ENCODE measurements at places on chromosomes 1 and 21. TPM values are rescaled to one million over a fixed set of nuclear protein-coding genes. Genes with fewer than 3 reads are reported as not detected.

- no peak for DNase-seq
Observed at GRCh38 chr1:6024376-6024775, 21.3 kb upstream of the KCNAB2 start.

DNA sequence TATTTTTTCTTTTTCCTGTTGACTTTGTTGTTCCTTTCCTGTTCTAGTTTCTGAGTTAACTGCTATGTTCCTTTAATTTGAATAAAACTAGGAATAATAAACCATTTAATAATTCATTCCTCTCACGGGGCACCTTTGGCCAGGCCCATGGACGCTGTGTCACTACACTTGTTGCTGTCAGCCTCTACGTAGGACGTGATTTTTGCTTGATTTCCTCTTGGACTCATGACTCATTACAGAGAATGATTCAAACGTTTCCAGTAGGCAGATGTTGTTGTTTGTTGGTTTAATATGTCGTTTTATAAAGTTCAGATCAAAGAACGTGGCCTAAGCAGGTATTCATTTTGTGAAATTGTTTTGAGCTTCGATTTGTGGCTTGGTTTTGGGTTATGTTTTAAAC is 9.1 kb upstream of the SLC19A1 start:
- peak; percentile 80 for DNase-seq

DNA sequence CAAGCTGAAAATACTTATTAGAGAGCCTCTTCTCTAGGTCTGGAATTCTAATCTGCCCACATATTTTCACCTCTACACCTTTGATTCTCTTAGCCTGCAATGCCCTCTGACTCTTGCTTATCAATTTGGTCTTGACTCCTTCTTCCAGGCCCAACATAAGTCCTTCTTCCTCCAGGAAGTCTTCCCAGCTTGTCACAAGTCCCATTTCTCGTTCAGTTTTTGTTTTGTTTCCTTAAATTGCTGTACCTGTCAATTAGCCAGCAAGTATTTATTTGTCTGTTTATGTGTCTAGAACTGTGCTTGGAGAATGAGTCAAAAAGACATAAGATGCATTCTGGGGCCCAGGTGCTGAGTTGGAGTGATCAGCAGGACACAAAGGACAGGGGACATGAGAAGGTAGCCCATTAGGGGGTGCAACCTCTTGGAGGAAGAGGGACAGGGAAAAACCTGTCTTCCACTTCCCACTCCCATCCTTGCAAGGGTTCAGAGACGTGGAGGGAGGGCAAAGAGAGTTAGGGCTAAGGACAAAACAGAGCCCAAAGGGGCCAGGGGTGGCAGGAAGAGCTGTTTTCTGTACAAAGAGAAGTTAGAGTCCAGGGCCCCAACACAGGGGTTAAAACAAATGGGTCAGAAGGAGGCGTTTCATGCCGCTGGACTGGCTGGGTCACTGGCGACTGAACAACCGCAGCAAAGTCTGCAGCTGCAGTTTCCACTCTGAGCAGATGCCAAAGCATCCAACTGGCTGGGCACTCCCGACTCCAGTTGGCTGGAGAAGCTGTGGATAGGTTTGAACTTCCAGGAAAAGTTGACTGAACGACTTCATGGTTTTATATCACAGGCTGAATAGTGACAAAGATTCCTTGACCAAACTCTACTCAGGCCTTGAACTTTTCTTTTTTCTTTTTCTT is 10.7 kb upstream of the CNR2 start:
- DNase-seq: no peak

GRCh38 chr1:26275580-26276431 is 4.1 kb upstream of the SH3BGRL3 start:
- DNase-seq: peak; percentile 84

GRCh38 chr21:36704958-36705678 is 6.2 kb downstream of the SIM2 start:
- no peak for DNase-seq

- no peak for DNase-seq
Observed at GRCh38 chr1:211605603-211606331, 26.8 kb upstream of the SLC30A1 start.

DNA sequence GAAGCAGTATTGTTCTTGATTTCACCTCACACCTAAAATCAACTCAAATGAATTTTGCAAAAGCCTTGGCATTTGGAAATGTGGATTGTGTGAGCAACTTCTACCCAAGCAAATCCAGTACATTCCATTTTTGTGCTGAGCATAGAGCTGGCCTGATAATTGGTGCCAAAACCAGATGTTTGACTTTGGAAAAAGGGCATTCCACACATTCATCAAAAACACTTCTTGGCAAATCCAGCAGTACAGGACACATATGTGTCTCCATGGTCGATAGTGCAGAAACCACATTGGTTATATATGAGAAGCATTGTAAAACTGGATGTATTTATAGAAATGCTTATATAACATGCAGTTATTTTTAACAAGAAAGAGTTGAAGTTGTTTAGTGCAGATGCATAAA is 210.4 kb downstream of the KCNK2 start:
- DNase-seq: no peak

- DNase-seq: no peak
Observed at GRCh38 chr21:36045993-36046392, 14.3 kb downstream of the SETD4 start.

- peak; percentile 71 for DNase-seq
Observed at GRCh38 chr1:237677979-237678378, 212.7 kb downstream of the ZP4 start.

GRCh38 chr1:198925567-198925966 is 286.7 kb downstream of the PTPRC start:
- no peak for DNase-seq

- DNase-seq: no peak
Observed at GRCh38 chr1:209585197-209585596, 1.7 kb downstream of the CAMK1G start.

- no peak for DNase-seq
Observed at GRCh38 chr1:225842788-225843425, 33.0 kb downstream of the EPHX1 start.

The FHAD1 gene
- 0.17 TPM for total RNA-seq

The CYP4Z1 gene
- total RNA-seq: not detected

The GBP4 gene
- total RNA-seq: 1.0 TPM

The SORT1 gene
- total RNA-seq: 7.4 TPM

The FCRL4 gene
- total RNA-seq: not detected

The ST6GALNAC5 gene
- 2.2 TPM for total RNA-seq

The ITGB2 gene
- total RNA-seq: 1.9 TPM

The UBXN10 gene
- total RNA-seq: not detected

The EFNA1 gene
- 28.0 TPM for total RNA-seq

The TNFRSF14 gene
- 3.3 TPM for total RNA-seq

The PDIK1L gene
- 5.7 TPM for total RNA-seq
